ENCODE measurements at places on chromosomes 5 and 9.

- no peak for DNase-seq
Measured at GRCh38 chr5:156722358-156722757, 127.7 kb upstream of the PPP1R2B start.

GRCh38 chr5:22986281-22986680, 133.1 kb upstream of the CDH12 start:
- no peak for DNase-seq

- DNase-seq: no peak
Measured at GRCh38 chr5:84085387-84086041, 299.2 kb downstream of the EDIL3 start.

GRCh38 chr5:76125888-76126287, 42.7 kb downstream of the SV2C start:
- DNase-seq: no peak

- DNase-seq: no peak
Measured at GRCh38 chr9:104970271-104970987, 42.5 kb upstream of the ABCA1 start.

DNA sequence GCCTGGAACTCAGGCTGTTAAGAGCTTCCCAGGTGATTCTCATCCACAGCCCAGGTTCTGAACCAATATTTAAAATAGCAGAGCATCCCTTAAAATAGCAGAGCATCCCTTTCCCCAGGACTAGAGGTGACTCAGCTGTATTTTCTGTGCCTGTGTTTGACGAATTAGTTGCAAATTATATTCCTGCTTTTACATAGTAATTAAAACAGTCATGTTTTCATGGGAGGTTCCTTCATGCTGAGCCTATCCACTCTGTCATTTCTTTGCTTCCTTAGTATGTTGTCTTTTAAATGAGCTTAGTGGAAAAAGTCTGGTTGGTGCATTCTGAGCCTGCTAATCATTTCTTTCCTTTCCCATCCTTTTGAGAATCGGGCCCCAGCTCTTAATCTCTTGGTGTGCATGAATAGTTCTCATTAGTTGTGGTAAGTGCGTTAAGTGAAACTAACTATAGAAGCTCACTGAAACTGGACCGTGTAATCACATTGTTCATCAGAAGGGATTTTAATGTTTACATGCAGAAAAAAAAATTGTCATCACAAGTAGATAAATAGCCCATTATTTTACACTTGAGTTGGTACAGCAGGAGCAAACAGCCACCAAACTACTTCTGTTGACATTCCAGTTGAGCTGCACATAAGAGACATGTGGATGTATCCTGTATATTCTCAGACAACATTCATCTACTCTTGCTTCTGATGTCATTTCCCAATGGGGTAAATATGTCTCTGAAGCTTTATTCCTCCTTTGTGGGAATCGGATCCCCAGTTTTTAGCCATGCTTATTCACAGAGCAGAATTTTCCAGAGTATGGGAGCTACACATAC, 596.9 kb upstream of the WWC1 start:
- no peak for DNase-seq

DNA sequence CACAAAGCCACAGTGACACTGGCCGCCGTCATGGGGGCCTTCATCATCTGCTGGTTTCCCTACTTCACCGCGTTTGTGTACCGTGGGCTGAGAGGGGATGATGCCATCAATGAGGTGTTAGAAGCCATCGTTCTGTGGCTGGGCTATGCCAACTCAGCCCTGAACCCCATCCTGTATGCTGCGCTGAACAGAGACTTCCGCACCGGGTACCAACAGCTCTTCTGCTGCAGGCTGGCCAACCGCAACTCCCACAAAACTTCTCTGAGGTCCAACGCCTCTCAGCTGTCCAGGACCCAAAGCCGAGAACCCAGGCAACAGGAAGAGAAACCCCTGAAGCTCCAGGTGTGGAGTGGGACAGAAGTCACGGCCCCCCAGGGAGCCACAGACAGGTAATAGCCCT, 26.1 kb downstream of the HRH2 start:
- no peak for DNase-seq

- DNase-seq: no peak
Measured at GRCh38 chr9:70400107-70400892, 14.2 kb downstream of the KLF9 start.

GRCh38 chr5:150523472-150524350, 15.8 kb downstream of the NDST1 start:
- DNase-seq: no peak

DNA sequence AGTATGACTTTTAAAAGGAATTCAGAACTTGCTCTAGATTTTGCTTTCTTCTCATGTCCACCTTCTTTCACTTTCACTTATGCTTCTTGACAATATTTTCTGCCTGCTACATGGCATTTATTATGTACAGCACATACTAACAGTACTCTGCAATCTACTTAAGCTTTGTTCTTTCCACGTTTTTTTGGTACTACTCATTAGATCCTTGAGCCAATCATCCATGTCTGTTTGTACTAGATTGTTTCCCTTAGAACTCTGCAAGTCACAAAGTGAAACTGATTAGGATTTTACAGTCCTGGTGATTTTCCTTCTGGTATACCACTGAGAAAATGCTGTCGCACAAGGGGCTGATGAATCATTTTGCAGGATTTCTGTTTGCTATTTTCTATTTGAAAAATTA, 78.3 kb downstream of the PARP8 start:
- DNase-seq: no peak

DNA sequence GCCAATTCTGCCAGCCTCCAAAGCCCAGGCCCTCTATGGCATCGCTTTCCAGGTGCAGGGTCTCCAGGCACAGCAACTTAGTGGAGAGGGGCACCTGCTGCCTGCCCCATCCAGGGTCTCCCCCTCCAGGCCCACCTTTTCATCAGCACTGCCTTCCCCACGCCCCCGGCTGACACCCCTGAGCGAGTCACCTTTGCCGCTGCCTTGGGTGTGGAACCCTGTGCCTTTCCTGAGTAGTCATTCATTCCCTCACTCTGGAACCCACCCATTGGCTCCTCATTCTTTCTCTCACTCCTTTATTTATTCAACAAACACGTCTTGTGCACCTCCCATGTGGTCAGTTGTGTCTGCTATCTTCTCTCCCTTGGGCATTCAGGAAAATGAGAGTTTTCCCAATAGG, 14.5 kb upstream of the RPL26L1 start:
- no peak for DNase-seq

GRCh38 chr5:73039082-73039481, 81.3 kb upstream of the TMEM171 start:
- no peak for DNase-seq

- no peak for DNase-seq
Measured at GRCh38 chr9:99401680-99402504, 179.8 kb downstream of the SEC61B start.

DNA sequence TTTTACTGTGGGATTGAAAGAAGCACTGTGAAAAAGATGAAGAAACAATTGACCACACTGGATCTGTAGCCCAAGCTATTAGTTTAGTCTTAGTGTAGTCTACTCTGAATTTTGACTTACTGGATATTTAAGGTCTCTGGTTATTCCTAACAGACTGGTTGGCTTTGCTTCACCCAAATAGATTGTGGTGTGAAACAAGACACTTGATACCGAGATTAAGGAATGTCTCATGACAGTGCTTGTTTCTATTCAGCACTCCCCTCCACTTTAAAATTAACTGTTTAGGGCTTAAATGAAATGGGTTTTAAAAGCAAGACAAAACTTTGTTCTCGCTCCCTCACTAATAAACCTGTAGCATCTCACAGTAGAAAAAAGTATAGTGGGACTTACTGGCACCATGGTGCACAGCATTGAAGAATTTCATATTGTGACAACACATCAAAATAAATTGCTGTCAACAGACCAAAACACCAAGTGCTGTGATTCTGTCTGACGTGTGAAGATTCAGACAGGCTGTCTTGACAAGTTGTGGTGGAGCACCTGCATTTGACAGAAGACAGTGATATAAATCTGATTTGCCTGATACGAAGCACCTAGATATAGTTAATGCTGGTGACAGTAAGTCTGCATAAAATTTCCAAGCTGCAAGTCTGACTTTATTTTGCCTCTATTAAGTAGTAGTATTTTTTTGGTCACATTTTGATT, 73.1 kb downstream of the PBX3 start:
- DNase-seq: no peak

All from stimulated activated CD8-positive, alpha-beta memory T cell treated with anti-CD3 and anti-CD28 coated beads, Interleukin-4, amount 100 ng/mL, for 1 hour (primary cell).